Brain (organoid and tissue), 16 donors: ENCODE measurements at places on chromosomes 7 and 10.

GRCh38 chr7:114939484-114940097 lies 17.7 kb downstream of the MDFIC start:
- DNase-seq, result peak; percentile 74

GRCh38 chr7:112001091-112001826 lies 204.9 kb downstream of the DOCK4 start:
- no peak for DNase-seq

GRCh38 chr7:113730309-113730955 lies 188.4 kb downstream of the PPP1R3A start:
- DNase-seq, result no peak

- no peak for DNase-seq
Measured at GRCh38 chr7:144102041-144102440, 7.3 kb upstream of the OR2A2 start.

GRCh38 chr7:131039355-131039762 lies 288.3 kb upstream of the MKLN1 start:
- DNase-seq, result no peak

DNA sequence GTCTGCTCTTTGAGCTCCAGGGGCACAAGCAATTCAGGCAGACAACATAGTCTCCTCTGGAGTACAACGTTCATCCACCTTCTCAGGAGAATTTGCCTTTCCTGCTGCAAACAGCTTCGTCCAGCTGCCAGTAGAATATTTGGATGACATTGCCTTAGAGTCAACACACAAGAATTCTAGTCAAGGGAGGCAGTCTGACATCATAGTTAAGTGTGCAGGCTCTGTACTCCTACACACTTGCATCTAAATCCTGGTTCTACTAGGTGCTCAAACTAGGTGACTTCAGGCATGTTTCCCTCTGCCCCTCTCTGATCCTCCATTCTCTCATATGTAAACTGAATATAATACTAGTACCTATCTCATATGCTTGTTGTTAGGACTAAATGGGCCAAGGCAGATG lies 314.8 kb downstream of the HPSE2 start:
- DNase-seq, result no peak

- DNase-seq, result no peak
Measured at GRCh38 chr7:69567800-69568199, 30.5 kb upstream of the AUTS2 start.

DNA sequence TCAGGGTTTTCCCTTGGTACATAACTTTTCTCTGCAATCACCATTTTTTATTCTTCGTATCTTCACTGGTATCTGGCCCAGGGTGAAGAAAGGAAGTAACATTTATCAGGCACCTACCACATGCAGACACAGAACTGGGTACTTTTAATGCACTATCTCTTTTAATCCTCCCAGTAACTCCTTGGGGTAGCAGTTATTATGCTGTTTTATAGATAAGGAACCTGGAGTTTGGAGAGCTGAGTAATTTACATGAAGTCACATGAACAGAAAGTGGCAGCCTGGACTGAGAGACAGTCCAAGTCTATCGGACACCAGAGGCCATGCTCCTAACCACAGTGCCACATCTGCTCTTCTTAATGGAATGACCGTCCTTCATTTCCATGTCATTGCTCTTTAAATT lies 117.1 kb upstream of the PODXL start:
- no peak for DNase-seq

DNA sequence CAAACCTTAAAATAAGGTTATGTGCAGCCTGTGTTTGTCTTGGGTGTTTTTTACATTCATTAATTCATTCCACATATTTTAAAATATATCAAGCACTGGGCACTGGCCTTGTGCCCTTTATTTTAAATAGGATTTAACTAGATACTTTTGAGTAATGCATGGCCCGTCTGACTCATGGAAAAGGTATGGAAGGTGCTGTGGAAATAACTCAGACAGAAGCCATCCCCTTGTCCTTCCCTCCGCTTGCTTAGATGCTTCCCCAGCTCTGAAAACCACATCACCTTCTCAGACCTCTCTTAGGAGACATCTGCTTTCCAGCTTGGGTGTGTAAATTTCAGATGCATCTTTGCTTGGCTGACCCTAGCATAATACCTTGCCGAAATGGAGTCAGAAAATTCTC lies 30.5 kb downstream of the SLC18A2 start:
- DNase-seq, result no peak

- peak; percentile 75 for DNase-seq
Measured at GRCh38 chr10:3482200-3482993, 302.6 kb downstream of the KLF6 start.

DNA sequence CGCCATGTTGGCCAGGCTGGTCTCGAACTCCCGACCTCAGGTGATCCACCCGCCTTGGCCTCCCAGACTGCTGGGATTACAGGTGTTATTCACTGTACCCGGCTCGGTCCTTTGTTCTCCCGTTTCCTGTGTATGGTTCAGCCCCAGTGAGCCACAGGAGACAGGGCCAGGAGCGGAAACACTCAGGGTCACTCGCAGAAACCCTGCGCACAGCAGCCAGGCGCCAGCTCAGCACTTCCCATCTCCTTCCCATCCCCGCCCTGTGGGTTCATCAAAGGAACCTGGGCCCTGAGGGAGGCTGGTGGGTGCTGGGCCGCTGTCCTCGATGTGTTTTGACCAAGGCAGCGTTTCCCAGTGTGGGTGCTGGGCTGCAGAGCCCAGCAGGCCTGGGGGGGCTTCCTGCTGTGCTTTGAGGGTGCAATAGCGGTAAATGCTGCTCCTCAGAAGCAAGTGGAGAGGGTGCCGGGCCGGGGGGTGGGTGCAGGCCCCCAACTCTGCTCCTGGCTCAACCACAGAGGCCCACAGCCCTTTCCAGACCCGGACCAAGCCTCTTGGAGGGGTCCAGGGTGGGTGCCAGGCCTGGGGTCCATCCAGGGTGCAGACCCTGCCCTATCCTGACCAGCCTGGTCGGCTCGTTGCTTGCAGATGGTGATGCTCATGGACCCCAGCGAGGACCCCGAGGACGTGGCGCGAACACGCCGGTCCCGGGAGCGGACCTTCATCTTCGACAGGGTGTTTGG lies 15.3 kb upstream of the CHST12 start:
- no peak for DNase-seq

DNA sequence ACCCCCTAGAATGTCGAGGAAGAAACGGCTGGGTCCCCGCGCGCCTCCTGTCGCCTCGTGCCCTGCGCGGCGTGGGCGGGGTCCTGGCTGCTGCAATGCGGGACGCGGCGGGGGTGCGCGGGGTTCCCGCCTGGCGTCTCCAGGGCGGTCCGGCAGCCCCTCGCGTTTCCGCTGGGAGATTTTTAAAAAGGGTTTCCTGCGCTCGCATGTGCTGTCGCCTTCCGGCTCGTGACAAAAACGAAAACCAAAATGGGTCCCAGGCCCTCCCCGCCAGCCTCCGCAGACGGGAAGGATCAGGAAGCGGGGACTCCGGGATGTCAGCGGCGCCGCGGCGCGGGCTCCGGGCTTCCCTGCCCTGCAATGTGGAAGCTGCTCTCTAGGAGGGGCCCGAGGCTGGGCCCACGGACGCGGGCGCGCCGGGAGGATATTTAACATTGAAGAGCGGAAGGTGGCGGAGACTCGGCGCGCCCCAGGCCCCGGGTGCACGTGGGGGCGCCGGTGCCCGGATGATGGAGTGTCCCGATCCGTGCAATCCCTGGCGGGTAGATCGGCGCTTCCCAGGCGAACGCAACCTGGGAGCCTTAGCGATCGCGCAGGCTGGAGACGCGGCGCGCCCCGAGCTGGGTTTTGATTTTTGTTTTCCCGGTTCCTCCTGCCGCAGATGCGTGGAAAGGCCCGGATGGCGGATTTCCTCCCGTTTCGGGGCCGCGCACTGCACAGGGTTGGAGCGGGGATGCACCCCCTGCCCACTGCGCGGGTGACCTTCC lies 1.0 kb downstream of the PFKP start:
- peak; percentile 76 for DNase-seq
